ENCODE measurements at places on chromosomes 1 and 21.

DNA sequence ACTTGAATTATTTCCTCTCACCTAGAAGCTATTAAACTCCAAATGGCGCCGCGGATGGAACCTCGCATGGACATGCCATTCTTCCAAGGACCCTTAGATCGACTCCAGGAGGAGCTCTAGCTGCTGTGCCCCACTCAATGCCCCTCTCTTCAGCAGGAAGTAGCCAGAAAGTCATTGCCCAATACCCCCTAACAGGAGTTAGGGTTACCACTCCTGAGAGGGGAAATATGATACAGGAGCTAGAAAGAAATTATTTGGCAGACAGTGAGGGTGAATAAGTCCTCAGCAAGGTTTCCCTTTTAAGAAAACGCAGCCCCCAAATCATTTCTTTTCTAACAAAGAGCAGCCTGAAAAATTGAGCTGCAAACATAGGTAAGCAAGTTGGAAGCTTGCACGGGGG lies 28.6 kb downstream of the TFB2M start:
- no peak for DNase-seq

DNA sequence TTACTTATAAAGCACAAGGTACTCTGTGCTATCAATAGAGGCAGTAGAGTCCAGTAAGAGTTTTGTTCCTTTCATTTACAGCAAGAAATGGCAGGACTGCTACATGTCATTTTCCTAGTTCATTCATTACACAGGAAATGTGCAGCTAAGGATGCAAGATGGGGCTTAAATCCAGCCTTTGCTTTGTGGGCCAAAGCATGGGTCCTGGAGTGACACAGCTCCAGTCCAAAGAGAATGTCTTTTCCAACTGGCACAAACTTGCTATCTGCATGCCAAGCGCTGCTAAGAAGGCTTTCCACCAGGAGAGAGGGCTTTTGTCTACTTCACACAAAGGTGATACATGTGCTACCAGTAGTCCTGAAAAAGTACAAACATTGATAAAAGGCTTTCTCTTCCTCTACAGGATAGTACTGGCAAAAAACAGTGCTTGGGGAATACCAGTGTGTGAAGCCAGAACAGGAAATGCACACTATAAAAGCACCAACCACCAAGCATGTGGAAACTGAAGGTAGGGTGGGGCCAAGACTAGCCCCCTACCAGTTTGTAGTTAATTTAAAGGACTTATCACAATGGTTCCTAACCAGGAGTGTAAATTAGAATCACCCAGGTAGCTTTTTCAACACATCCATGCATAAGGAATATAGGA lies 68.7 kb downstream of the ARID4B start:
- no peak for DNase-seq

- no peak for DNase-seq
Observed at GRCh38 chr1:30008372-30008997, 714.9 kb downstream of the MATN1 start.

GRCh38 chr1:110065841-110066240 lies 4.6 kb downstream of the ALX3 start:
- no peak for DNase-seq

DNA sequence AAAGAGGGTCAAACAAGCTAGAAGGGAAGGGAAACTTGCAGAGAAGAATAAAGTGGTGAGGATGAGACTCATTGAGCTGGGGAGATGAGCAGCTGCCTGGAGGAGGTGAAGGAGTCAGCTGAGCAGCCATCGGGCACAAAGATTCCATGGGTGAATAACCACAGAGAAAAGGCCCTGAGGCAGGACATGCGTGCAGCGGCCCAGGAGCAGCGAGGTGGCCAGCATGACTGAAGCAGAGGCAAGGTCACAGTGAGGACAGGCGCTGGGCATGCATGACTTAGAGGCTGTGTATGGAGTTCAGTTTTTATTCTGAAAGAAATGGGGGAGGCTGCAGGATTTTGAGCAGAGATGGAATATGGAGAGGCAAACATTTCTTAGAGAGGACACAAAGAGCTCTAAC lies 24.9 kb downstream of the OLFML2B start:
- DNase-seq: no peak

GRCh38 chr1:155019377-155020245 lies 14.0 kb downstream of the DCST2 start:
- no peak for DNase-seq

DNA sequence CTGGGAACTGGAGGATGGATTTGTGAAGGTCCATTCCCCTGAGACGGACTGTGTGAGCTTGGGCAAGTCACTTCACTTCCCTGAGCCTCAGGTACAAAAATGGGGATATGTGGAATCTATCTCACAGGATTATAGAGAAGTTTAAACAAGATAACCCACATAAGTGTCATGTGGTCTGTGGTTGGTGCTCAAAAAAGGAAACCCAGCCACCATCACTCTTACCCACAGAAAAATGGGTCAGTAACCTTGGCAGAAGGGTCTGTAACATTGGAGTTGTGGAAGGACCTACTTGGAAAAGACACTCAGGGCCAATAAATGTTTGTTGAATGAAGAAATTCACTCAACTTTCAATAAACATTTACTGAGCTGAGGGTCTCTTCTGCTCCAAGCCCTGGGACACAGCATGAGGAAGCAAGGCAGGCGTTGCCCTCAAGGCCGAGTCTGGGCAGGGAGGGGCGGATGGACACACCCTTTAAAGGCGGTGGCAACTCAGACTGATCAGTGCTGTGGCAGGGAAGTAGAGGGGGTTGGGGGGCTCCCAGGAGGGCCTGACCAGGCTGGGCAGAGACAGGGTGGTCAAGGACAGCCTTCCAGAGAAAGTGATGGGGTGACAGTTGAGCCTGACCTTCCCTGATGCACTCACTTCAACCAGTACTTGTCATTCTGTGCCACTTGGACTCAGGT lies 66.7 kb upstream of the ACOT11 start:
- DNase-seq: no peak

DNA sequence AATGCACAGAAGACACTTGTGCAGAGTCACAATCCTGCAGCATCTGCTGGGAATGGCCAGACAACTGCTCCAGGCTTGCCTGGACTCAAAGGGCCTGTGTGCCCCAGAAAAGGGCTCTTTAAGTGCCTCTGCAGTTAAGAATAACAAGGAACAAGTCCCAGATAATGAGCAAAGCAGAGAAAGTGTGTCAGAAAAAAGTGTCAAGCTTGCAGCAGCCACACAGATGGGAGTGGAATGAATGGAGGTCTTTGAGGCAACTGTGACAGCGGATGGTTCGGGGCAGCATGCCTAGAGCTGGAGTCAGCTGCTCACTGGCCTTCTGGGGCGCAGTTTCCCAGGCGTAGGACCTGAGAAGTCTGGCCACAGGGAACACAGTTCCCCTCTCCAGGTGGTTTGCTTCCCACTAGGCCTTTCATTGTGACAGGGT lies 5.1 kb downstream of the PARP1 start:
- DNase-seq: no peak

GRCh38 chr1:171802207-171802606 lies 20.7 kb downstream of the METTL13 start:
- DNase-seq: no peak

DNA sequence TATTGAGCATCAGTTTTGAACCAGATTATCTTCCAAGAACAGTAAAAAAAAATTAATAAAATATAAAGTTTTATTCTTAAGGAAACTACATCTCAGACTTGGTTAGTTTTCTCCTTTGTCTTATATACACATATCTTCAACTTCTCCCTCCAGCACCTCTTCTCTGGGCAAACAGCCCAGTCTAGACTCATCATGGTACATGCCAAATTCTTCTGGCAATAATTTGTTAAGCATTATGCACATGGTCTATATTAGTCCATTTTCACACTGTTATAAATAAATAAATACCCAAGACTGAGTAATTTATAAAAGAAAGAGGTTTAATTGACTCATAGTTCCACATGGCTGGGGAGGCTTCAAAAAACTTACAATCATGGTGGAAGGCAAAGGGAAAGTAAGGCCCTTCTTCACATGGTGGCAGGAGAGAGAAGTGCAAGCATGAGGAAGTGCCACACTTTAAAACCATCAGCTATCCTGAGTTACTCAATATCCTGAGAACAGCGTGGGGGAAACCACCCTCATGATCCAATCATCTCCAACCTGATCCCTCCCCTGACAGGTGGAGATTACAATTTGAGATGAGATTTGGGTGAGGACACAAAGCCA lies 108.7 kb upstream of the RNPC3 start:
- DNase-seq: no peak

DNA sequence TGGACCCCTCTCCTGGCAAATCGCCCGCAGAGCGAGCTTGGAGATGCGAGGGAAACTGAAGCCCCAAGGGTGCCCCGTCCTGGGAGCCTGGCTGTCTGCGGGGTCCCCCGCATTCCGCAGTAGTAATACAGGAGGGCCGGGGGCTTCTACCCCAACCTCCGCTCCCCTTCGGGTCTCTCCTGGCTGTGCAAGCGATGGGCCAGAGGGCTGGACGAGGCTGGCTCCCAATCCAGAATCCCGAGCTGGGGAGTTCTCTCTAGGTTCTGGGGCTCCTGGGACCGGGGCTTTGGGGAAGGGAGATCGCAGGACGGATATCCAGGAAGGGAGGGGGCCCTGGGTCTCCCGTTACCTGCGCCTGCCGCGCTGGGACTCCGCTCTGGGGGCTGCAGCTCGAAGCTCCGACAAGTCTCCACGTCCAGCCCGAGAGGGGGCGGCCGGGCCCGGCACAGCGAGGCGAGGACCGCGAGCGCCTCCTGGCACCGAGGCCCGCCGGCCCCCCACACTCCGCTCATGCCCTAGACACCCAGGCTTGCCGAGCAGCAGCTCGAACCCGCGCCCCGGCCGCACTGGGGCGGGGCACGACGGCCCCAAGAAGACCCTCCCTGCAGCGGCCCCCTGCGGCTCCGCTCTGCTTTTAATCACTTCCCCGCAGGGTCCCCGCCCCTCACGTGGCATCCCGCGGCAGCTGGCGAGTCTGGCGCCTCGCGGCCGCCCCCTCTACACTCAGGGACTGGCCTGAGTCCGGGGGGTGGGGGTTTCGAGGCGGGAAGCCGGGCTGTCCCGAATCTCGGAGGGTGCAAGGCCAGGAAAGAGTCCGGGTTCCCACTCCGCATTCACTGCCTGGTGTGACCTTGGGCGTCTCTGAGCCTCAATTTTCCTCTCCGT lies at the start of gene SYT6:
Gene SYT6 (minus strand): TSS at position 609 of the 885 bp plus-strand sequence. CDS start 97 bp downstream, at position 512.
- DNase-seq: no peak

- no peak for DNase-seq
Observed at GRCh38 chr1:22612671-22613571, 23.5 kb upstream of the C1QA start.

GRCh38 chr1:234108921-234109320 lies 204.4 kb downstream of the SLC35F3 start:
- DNase-seq: no peak

GRCh38 chr1:205719762-205720161 lies 30.2 kb downstream of the NUCKS1 start:
- DNase-seq: no peak

- DNase-seq: peak; percentile 52
Observed at GRCh38 chr1:31183927-31184554, 55.6 kb downstream of the NKAIN1 start.

GRCh38 chr1:211488641-211489040 lies 3.3 kb downstream of the RD3 start:
- DNase-seq: no peak

Data from NCI-H2227 treated with DMSO at 0.1 percent for 48 hours (cell line).